ENCODE measurements at places on chromosomes 4 and X.

GRCh38 chr4:69984030-69984443 is 11.7 kb upstream of the STATH start:
- DNase-seq = peak; percentile 9

GRCh38 chr4:26525771-26526150 is 35.5 kb upstream of the CCKAR start:
- no peak for DNase-seq

DNA sequence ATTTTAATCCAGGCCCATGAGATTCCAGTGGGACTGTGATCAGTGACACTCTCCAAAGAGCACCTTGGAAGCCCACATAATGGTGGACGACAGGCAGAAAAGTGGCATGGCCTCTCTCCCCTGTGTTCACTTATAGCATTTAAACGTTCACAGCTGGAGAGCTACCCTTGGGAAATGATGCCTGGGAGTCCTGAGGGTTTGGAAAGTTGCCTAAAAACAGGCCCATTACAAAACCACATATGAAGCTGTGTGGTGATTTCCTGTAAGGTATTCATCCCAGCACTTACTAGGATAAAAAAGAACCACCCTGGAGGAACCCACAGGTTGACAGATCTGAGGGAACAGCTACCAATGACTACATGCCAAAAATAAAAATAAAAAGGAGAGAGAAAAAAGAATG is 193.2 kb downstream of the RASL11B start:
- DNase-seq = no peak

GRCh38 chrX:12405306-12405705 is 267.0 kb downstream of the FRMPD4 start:
- no peak for DNase-seq

DNA sequence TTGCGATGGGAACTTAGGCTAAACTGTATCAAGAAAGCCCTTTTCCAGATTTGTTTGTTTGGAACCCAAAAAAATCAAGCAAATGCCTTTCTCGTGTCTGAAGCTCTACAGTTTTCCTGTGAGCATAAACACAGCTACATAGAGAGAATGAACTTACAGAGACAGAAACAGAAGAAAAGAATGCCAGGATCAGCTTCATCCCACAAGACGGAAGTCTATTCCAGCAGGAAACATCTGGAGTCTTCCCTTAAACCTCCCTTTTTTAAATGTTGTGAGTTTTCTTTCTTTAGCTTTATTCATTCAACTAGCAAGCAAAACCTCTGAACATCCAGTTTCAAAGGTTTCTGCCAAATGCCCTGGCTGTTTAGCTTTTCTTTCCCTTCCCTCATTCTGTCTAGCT is 32.6 kb upstream of the ZFP42 start:
- no peak for DNase-seq

DNA sequence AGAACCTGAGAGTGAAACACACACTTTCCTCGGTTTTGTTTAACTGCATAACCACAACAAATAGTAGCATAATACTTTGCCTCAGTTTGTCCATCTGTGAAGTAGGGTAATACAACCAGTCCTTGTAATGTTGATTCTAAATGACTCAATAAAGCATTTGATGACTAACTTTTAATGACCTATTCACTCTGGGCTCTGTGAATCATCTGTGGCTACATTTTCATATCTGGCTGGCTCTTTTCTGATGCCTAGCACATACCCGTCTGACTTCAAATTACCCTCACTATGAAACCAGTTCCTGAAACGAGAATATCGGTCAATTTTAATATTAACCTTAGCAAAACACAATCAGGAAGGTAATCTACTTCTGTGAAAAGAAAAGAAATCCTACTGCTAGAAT is 151.0 kb downstream of the SH2D1A start:
- no peak for DNase-seq

DNA sequence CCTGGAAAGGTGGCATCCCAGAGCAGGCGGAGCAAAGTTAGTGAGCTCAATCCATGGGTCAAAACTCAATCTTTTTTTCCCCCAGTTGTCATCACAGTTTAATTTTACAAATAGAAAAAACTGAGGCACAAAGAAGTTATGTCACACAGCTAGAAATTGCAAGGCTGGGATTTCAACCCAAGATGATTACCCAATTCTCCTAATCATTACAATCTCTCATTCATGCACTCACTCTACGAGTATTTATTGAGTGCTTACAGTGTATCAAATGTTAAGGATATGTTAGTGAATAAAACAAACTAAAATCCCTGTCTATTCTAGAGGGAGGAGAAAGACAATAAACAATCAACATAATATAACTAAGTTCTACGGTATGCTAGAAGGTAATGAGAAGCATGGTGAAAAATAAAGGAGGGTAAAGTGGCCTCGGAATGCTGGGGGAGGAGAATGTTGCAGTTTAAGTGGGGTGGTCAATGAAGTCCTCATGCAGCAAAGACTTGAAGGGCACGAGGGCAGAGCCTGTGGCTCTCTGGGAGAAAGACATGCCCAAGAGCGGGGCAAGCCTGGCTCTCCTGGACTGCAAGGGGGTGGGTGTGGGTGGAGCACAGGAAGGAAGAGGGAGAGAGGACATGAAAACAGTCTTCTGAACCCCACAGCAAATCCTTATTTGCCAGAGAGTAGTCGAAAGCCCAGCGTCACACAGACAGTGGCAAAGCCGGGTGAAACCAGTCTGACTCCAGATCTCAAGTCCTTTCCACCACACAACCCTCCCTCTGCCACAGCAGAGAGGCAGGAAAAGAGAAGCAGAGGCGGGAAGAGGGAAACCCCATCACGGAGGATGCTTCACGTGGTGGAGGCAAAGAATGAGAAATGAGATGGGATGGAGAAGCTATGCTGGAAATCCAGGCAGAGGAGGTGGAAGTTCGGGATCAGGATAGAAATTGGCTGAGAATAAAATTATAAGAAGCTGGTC is 48.3 kb downstream of the RAB33B start:
- DNase-seq = no peak

- no peak for DNase-seq
Measured at GRCh38 chr4:75948822-75949444, 8.1 kb upstream of the NAAA start.

DNA sequence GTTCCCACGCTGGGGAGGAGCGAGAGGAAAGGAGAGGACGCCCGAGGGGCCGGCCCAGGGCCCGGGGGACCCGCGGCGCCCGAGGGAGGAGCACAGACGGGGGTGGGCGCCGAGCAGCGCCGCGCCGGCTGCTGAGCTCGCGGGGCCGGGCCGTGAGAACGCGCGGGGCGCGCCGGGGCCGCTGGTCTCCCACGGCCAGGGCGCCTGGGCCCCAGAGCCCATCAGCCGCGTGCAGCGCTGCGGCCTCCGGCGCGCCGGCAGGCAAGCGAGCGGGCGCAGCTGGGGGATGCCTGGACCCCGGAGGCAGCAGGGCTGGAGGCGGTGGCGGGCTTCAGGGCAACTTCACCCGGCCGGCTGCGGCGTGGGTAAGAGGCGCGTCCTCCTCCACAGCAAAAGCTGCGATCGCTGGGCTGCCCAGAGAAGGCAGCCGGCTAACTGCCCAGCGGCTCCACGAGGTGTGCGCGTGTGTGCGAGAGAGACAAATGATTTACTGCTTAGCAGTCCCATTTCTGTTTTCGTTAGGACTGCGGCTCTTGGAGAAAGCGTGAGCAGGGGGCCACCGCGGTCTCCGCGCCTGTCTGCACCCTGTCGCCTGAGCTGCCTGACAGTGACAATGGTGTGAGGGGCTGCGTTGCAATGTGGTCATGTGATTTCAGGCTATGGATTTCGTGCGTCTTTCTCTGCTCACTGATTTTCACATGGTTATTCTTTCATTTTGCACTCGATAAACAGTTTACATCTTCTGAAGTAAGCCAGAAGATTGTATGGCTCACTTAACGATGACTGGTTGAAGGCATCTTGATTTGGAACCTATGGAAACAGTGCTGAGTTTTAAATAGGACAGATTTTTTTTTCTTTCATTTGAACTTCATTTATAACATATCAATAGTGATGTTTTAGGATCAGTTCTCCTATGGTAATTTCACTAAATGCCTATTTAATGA is 1.2 kb downstream of the GUCY1A1 start:
- no peak for DNase-seq

DNA sequence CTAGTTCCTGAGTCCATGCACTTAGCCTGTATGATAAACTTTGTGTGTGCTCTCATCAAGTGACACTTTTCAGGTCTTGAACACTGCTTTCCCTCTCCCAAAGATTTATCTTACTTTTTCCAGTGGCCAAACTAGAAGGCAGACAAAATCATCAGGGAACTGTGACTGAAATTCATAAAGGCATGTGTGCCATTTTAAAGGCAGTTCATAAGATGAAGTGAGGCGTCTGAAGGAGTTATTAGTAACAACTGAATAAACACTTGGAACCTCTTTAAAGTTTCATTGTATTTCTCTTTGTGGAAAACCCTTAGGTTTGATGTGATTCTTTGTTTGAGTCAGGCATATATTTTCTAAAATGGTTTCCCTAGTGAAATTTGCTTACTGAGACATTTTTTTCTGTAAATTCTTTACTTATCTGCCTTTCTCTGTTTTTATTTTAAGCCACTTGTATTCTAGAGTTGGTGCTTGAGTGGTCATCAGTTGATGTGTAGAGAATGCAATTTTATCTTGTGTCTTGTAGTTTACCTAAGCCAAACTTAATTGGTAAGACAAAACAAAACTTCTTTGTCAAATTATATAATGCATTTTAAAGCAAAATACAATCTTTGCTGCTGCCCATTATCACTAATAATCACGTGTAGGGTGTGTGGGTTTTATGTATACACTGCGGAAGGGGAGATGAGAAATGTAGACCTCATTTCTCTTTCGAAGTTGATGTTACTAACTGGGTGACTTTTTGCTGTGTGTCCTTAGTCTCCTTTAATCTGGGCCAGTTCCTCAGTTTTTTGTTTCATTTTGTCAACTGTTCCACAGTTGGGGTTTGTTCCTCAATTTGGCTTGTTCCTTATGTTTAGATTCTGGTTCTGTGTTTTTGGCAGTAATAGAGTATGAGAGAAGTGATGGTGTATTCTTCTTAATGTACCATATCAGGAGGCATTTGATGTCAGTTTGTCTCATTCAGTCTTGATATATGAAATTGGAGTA is 56.8 kb downstream of the RBPJ start:
- DNase-seq = no peak

GRCh38 chrX:75365243-75365975 is 91.5 kb downstream of the UPRT start:
- DNase-seq = no peak

GRCh38 chr4:10183462-10183861 is 66.9 kb upstream of the WDR1 start:
- no peak for DNase-seq

DNA sequence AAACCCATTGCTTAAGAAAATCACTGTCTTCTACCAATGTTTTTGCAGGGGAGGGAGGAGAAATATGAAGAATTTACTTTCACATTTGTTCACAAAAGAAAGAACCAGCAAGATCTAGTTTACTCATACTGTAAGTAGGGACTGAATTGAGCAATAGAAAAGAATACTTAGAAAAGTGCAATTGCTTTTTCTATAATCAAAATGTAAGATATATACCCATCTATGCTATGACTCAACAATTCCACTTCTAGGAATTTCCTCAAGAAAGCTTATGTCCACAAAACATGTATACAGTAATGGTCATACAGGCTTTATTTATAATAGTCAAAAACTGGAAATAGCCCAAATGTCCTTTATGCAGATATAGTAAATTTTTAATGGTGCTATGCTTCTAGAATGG is 196.4 kb downstream of the LRBA start:
- no peak for DNase-seq

DNA sequence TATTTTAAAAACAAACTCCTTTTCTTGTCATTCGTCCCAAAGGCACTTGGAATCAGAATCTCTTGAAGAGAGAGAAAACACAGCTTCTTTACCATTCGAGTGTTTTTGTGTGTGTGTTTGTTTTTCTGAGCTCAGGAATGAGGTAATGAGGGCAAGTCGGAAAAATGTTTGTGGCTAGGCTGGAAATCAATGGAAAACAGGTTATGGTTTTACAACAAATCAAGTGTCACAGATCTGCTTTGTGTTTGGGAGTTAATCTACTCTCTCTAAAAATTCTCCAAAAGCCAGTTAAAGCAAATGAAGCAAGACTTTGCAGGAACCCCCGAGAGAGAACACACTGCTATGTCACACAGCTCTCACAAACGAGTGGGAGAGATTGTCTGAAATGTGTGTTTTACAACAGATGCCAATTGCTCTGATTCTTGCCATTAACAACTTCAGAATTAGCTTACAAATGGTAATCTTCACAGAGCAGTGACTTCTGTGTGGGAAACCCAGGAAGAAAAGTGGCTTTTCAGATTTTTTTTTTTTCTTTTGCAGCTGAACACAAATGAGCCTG is 264.1 kb downstream of the CBLL2 start:
- no peak for DNase-seq

DNA sequence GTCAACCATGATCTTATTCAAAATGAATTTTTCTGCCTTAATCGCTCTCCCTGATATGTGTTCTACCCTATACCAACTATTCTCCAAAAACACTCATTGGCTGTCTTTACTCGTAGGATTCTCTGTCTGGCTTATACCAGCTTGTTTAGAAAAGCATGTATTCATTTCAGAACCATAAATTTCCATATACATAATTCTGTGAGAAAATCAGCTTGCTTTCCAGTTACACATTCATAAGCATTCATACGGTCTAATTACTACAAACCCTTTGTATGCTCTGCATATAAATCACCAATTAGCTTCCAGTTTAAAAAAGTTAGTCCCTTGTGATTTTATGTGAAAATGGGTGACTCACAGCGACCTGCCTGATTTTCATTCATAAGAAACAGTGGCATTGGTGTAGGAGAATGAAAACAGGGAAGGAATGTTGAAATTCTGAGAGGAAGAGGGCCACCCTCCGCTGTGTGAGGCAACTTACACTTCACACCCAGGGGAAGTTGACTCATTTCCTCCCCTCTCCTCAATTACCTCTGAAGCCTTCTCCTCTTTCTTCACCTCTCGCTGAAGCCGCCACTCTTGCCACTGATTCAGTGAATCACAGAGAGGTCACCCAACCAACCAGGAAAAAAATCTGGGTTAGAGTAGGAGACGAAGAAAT is 63.3 kb downstream of the MEPE start:
- DNase-seq = no peak

DNA sequence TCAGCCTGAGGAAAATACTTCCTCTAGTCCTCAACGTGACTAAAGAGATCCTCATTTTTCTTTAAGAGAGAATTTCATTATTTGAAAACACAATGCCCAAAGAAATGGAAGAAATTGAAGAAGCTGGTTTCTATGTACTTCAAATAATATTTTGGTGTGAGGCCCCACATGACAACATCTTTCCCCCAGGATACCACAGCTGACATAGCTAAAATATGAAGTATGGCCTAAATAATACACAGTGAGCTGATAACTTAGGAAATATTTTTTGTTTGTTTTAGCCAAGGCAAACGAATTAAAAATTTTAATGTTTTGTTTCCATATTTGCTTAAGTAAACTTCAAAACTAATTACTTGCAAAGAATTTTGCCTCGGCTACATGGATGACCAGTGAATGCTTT is 149.2 kb downstream of the CBR4 start:
- DNase-seq = no peak

DNA sequence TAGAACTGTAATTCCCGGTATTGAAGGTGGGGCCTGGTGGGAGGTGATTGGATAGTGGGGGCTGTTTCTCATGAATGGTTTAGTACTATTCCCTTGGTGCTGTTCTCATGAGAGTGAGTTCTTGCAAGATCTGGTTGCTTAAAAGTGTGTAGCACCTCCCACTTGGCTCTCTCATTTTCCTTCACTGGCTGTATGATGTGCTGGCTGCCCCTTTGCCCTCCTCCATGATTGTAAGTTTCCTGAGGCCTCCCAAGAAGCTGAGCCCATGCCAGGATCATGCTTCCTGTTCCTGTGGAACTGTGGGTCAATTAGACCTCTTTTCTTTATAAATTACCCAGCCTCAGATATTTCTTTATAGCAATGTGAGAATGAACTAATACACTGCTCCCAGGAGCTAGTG is 8.7 kb downstream of the ANXA10 start:
- no peak for DNase-seq

All from right renal cortex interstitium (tissue), 3 donors.